Motor neuron (in vitro differentiated cells): ENCODE measurements at places on chromosomes 6 and 20.

- no peak for ATAC-seq
Observed at GRCh38 chr20:32585011-32585585, at the start of gene NOL4L. TSS of gene NOL4L (minus strand) at chr20:32585333. CDS start at chr20:32584890, 443 bp downstream.

- no peak for ATAC-seq
Observed at GRCh38 chr6:67121115-67121514, 1414.1 kb upstream of the EYS start.

DNA sequence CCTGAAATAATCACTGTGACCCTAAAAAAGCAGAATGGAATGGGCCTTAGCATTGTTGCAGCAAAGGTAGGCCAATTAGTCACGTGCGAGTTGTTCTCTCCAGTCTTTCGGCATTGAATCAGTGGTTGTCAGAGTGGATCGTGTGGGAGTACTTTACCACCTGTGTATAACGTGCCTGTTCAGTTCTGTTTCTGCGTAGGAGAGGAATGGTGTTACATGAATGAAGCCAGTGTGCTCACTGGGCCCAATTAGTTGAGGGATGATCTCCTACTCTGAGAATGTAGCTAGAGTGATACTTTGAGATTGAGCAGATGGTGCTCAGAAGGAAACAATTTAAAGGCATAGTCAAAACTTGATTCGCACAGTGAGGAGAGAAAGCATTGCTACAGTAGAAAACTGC, 72.4 kb upstream of the KIF25 start:
- ATAC-seq: no peak

- peak; percentile 42 for ATAC-seq
Observed at GRCh38 chr6:156686301-156686994, 90.7 kb upstream of the ARID1B start.

GRCh38 chr6:52839124-52840055, 1.2 kb downstream of the GSTA5 start:
- no peak for ATAC-seq

DNA sequence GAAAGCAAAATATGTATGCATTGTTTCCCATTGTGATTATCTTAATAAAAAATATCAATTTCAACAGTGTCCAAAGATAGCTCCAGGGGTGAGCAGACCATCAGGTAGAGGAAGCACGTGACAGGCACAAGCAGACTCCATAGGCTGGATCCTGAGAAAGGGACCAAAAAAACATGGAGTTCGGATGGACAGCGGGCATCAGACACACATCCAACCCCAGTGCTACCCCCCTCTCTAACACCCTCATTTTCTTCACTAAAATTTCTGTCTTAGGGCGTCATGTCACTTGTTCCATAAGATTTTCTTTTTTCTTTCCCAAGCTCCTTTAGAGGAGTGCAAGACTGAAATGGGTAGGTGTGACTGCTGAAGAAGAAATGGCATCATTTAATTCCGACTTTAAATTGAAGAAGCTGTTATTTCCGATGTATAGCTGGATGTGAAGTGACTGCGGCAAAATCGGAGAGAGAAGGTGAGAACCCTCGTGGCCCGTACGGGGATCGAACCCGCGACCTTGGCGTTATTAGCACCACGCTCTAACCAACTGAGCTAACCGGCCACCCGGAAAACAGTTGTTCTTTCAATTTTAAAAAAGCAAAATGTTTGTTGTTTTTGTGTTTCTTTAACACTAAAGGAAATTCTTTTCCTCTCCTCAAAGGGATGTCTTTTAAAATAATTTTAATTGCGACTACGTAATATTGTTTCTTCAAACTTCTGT, 10.3 kb upstream of the PRSS16 start:
- no peak for ATAC-seq

- ATAC-seq: no peak
Observed at GRCh38 chr20:17298171-17298570, 71.3 kb downstream of the PCSK2 start.

DNA sequence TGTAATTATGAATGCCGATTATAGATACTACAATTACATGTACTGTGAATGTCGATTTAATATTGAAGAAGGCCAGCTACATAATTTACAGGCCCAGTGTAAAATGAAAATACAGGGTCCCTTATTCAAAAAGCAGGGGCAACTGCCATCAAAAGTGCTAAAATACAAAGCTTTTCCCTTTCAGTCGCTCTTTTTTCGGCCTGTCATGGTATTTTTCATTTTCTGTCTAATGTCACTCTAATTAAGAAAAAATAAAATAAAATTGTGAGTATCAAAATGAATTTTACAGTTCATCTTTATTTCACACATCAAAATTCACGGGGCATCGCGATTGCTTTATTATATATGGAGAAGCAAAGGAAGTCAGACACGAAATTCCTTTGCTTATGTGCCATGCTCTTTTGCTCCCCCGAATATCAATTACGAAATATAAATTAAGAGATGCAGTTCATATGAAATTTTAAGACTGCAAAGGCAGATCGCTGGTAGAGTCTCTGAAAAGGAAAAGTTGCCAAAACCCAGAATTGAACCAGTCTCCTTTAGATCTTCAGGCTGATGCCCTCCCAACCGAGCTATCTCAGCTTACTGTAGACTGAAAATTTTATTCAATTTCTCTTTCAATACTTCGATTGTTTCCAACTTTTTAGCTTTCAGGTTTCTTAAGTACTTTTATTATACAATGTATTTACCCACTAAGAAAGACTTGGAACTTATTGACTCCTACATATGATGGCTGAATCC, 197.0 kb downstream of the TRIM27 start:
- no peak for ATAC-seq

DNA sequence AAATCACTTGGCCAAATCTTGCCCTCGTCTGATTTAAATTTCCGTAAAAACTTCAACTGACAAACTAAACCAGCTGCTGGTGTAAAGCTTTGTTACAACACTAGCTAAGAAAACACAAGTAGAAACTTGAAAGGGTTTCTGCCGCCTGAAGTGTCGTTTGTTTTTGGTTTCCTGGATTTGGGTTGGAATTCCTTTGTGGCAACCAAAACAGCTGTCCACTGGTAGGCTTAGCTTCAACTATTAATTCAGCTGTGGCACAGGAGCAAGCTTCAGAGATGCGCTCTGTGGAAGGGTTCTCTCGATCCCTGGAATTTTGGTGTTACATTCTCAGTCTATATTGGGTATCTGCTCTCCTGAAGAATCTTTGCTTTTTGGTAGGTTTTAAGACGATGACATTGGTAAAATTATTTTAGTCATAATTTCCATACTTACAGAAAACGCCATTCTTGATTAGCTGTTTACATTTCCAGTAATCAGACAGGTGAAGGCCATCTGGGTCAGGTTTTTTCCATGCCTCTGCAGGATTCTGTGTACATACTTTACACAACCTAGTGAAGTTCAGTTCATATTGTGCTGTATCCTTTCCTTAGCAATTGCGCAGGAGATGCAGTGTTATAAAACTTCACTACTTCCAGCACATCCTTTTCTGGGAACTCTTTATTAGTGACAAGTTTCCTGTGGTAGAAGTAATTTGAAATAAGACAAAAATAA, 29.9 kb upstream of the SAMD3 start:
- ATAC-seq: no peak

- ATAC-seq: peak; percentile 70
Observed at GRCh38 chr20:8722277-8722928, 346.5 kb upstream of the PLCB4 start.

- peak; percentile 12 for ATAC-seq
Observed at GRCh38 chr6:26044140-26045064, 42.8 kb upstream of the HFE start.

DNA sequence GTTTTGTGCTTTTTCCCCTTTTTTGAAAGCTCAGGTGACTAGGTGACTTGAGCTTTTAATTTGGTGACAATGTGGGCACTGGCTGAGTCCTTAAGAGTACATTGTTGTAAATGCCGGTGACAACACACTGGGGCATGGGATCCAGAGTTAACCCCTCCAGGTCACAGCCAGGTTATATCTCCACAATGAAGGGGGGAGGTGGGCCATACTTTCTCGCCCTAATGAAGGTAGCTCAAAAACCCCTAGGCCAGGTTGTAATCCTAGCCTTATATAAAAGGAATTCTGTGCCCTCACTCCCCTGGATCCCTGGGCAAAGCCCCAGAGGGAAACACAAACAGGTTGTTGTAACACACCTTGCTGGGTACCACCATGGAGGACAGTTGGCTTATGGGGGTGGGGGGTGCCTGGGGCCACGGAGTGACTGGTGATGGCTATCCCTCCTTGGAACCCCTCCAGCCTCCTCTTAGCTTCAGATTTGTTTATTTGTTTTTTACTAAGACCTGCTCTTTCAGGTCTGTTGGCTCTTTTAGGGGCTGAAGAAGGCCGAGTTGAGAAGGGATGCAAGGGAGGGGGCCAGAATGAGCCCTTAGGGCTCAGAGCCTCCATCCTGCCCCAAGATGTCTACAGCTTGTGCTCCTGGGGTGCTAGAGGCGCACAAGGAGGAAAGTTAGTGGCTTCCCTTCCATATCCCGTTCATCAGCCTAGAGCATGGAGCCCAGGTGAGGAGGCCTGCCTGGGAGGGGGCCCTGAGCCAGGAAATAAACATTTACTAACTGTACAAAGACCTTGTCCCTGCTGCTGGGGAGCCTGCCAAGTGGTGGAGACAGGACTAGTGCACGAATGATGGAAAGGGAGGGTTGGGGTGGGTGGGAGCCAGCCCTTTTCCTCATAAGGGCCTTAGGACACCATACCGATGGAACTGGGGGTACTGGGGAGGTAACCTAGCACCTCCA, 2.2 kb upstream of the VEGFA start:
- ATAC-seq: no peak

GRCh38 chr20:60137657-60138245, 179.5 kb downstream of the CDH26 start:
- peak; percentile 55 for ATAC-seq

DNA sequence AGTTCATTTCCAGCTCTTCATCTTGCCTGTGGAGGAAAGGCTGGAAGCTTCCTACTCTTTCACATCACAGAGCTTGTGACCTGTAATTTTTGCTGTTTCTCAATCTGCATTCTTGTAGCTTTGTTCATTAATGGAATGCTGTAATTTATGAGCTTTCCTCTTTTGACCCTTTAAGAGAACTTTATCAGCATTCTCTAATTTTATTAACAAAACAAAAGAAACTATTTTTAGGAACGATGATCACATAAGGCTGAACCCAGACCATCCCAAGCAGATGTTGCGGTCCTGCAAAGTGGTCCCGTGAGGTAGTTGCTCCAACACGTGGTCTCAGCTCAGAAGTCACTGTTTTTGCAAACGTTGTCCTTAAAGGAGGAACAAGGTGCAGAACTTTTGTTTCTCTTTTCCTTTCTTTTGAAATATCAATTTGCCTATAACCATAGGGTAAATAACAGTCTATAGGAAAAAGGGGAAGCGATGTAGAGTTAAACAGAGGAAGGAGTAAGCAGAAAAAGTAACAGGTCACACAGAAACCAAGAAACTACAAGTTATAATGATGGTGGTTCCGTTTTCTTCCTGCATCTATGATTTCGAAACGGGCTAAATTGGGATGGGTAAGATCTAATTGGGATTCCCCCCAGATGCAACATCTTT, 121.3 kb upstream of the PHACTR1 start:
- peak; percentile 7 for ATAC-seq

DNA sequence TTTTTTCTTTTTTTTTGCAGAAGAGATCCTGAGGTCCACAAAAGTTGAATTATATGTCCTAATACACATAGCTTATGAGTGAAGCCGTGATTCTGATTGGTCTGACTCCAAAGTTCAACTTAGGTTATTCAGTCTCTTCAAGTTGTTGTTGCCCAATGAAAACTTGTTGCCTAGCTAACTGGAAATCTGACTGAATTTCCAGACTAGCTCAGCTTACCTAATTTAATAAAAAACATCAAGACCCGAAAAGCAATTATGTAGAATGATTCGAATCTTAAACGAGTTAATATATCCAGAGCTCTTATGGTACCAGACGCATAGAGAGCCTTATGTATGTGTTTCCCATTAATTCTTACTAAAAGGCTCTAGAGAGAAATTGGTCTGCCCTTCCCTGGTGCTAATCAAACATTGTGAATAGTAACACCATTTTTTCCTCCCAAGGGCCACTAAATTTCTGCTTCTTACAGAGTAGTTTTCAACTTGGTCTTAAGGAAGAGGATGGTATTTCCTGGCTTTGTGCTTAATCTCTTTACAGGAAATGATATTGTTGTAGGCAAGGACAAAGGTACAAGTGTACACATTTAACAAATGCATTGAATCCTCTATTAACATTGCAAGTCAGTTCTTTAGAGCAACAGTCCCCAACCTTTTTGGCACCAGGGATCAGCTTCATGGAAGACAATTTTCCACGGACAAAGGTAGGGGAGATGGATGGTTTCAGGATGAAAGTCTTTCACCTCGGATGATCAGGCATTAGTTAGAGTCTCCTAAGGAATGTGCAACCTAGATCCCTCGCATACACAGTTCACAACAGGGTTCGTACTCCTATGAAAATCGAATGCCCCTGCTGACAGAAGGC, 107.9 kb downstream of the TSHZ2 start:
- ATAC-seq: no peak

DNA sequence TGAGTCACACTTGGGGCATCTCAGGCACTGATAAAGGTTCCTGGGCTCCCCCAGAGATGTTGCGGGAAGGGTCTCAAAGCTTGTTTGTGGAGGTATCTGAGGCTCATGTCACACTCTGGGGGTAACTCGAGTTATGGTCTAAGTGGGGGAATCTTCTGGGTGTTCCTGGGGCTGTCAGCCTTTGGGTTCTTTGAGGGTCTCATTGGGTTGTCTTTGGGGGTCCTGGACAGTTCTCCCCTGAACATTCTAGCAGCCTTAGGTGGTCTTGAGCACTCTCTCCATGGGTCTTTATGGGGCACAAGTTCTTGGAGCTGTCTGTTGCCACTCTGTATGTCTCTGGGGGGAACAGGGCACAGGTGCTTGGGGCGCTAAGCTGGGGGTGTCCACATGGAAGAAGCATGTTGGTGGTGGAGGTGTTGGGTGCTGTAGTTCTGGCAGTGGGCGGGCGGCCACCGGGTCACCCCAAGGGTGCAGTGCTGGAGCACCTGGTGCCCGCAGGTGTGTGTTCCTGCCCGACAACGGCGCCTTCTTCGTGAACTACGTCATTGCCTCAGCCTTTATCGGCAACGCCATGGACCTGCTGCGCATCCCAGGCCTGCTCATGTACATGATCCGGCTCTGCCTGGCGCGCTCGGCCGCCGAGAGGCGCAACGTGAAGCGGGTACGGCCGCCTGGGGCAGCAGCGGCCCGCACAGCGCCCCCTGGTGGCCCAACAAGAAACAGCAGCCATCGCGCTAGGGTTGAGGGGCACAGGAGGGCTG, 7.1 kb upstream of the CAPN11 start:
- peak; percentile 79 for ATAC-seq

GRCh38 chr6:73177221-73177944, 47.9 kb downstream of the KHDC1L start:
- ATAC-seq: no peak

DNA sequence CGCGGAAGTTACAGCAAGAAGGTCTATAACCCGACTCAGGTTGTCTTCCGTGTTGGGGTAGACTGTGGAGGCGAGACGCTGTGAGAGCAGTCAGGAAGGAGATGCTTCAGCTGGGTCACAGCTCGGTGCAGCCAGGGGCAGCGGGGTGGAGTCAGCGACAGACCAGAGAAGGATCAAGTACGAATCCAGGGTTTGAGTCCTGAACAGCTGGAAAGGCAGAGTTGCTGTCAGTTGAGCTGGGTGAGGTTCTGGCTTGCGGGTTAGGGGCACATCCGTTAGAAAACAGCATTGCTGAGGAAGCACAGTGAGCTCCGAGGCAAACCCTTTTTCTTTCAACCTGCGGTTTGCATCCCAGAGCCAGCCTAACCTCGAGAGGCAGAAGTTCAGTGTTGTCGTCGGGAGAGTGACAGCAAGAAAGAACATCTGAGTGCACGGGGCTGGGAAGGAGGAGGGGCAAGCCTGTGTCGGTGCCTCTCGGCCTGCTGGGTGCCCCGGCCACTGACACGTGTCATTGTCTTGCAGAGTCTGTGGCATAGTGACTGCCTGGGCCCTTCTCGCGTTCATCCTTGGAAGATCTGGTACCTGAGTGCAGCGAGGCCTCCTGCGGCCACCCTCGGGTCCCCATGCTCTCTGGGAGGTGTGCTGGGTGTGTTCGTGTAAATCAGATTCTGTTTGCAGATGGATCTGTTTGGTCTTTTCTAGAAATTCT, 20.0 kb downstream of the PNLDC1 start:
- ATAC-seq: no peak
